Mesenchymal stem cell (in vitro differentiated cells and primary cell): ENCODE measurements at places on chromosomes 6 and 20.

DNA sequence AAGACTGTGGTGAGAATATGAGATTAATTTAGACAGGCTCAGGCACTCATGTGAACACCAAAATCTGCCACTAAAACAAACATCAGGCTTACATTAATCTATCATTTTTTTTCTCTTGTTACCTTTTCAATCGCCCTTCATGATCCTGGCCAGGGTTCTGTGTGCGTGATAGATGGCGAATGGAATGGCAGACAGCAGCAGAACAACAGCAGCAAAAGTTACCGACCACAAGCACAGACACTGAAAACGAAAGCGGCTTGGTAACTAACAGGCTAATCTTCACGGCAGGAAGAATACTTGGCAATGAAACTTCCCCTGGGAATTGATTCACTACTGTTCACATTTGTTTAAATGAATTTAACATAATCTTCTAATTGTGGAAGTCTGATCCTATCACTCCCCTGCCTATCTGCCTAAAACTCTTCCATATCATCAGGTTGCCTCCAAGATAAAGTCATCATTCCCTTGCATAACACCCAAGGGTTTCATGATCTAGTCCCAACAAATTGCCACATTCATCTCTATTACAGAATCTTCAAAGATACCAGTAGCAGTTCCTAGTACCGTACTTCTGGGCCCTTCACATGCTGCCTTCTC, 28.7 kb downstream of the PTPRK start:
- peak; percentile 72 for DNase-seq

DNA sequence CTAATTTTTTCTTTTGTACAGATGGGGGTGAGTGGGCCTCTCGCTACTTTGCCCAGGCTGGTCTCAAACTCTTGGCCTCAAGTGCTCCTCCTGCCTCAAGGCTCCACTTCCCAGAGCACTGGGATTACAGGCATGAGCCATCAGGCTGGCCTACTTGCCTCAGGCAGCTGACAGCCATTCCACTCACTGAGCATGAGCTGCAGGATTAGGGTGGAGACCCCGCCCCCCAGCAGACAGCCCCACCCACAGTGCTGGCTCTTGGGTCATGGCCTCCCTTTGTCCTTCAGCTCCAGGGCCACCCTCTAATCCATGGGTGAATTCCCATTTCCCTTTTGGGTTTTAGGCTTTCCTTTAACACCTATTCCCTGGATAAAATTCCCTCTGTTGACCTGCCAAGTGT, 82.1 kb downstream of the BFSP1 start:
- DNase-seq, result no peak

DNA sequence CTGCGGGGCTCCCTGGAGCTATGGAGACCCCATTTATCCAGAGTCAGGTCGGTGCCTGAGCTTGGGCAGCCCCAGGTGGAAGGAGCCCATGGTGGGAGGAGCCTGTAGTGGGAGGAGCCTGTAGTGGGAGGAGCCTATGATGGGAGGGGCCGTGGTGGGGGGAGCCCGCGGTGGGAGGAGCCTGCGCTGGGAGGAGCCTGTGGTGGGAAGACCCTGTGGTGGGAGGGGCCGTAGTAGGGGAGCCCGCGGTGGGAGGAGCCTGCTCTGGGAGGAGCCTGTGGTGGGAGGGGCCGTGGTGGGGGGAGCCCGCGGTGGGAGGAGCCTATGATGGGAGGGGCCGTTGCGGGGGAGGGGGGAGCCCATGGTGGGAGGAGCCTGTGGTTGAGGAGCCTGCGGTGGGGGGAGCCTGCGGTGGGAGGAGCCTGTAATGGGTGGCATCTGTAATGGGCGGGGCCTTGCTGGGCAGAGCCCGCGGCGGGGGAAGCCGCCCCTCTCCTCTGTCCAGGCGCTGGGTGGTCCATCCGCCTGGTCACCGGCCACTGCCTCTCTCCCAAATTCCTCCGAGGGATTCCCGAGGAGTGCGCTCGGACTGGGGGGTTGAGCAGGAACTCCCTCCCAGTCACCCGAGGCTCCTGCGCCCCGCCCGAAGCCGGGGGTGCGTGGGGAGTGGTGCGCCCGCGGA, 567 bp upstream of the FNDC11 start:
- DNase-seq, result peak; percentile 89

- DNase-seq, result no peak
Observed at GRCh38 chr6:135531954-135532490, 34.5 kb upstream of the AHI1 start.

DNA sequence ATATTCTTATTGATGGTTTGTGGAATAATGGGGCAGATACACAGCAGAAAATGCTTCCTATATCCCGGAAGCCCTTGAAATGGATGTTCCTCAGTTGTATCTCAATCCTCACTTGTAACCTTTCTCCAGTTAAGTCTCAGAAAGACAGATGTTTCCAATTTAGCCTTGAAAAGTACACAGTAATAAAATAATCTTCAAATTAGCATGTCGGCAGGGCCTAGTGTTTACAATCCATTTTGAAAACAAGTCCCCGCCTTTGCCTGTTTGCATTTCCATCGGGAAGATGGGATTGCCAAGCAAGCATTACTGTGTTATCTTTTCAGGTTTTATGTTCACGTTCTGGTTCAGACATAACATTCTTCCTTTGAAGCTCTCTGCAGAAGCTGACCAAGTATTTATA, 41.5 kb downstream of the SNRNP48 start:
- no peak for DNase-seq

DNA sequence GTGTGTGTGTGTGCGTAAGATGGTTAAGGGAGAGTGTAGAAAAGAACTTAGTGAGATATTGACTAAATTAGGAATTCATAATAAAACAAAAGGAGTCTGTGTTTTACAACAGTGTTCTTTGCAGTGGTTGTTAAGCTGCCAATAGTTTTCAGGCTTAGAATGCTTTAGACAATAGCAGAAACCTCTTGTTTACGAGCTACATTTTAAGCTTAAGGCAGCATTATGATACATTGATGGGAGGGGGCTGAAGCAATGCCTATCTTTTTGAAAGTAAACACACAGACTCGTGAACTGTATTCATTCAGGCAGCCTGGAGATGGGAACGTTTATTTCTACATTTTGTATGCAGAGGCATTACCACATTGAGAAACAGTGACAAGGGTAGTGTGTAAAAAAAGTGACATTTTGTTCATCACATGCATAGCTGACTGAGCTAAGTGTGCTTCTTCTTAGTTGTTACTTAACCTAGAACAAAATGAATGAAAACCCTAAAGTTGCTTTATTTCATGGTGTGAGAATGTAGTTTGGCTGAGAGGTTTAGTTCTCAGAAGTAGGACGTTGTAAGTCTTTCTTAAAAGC, 21.2 kb downstream of the CLVS2 start:
- DNase-seq, result no peak

GRCh38 chr6:91142154-91142553, 555.3 kb upstream of the MAP3K7 start:
- no peak for DNase-seq

DNA sequence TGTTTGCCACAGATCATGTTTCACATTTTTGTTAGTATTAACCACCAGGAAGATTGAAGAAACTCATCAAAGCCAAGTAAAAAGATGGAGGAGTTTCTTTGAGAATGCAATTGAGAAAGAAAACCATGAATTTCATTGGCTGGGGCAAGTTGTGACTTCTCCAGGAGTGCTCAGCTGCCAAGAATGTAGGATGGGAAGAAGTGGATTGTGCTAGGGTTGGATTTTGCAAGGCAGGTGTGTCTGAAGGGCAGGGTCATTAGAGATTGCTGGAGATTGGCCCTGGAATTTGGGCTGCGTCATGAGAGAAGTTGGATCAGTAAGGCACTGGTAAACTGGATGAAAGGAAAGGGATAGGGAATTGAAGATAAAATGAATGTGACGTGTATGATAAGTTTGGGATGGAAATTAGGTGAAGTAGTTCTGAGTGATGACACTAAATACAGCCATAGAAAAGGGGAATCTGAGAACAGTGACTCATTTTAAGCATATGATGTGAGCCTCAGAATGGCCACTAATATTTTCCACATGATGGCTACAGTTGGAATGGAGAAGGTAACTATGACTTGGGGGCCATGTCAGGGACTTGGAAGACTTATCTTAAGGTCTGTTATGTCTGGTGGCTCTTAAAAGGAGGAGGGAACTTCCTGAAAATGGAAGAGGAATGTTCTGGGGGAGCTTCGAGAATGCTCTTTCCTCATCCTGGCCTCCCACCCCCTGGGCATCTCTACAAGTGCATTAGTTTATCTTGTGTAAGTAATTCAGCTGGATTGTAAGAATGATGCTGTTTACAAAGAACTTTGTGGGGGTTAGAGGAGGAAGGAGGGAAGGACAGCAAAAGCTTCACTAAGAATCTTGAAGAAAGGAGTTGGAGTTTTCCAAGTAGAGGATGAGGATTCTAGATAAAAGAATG, 27.8 kb upstream of the ERVFRD-1 start:
- DNase-seq, result peak; percentile 86

DNA sequence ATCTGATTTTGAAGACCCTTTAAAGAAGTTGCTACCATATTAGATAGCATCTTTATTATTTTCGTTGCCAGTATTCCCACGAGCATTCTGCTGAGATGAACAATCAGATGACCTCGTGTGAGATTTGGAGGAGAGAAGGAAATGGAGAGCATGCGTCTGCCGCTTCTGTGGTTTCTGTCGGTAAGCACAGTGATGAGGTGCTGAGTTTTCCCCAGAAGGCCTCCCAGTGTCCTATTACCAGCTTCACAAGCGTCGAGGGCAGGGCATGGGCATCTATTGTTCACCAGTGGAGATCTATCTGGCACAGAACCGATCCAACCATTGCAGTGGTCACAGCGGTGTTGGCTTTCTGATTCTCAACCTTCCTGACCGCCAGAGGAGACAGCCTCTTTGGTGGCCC, 29.4 kb downstream of the TRAF3IP2 start:
- no peak for DNase-seq

DNA sequence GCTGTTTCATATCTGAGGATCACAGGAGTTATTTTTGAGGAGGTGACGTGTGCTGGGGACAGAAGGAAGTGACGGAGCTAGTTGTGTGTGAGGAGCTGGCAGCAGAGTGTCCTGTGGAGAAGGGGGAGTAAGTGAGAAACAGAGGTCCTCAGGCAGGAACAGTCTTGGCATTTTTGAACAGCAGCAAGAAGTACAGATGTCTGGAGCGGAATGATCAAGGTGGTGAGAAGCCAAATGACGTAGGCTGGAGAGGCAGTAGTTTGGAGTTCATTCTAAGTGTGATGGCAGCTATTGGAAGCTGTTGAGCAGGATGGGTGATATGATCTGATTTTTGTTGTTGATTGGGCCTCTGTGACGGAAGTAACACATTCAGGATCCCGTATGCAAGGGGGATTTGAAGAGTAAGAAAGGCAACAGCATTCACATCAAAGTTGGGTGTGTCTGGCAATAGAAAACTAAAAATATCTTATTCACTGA, 52.3 kb downstream of the SOBP start:
- no peak for DNase-seq

- peak; percentile 99 for DNase-seq
Observed at GRCh38 chr6:41072836-41073202, at the start of gene NFYA. Gene NFYA, plus strand, starts transcription at chr6:41072974. Its CDS starts 6,116 bp downstream, at chr6:41079090.

GRCh38 chr6:48111143-48111506, at the start of gene PTCHD4:
Gene PTCHD4, minus strand, starts transcription at chr6:48111197. Its CDS starts 42,240 bp downstream, at chr6:48068957.
- DNase-seq, result peak; percentile 73

DNA sequence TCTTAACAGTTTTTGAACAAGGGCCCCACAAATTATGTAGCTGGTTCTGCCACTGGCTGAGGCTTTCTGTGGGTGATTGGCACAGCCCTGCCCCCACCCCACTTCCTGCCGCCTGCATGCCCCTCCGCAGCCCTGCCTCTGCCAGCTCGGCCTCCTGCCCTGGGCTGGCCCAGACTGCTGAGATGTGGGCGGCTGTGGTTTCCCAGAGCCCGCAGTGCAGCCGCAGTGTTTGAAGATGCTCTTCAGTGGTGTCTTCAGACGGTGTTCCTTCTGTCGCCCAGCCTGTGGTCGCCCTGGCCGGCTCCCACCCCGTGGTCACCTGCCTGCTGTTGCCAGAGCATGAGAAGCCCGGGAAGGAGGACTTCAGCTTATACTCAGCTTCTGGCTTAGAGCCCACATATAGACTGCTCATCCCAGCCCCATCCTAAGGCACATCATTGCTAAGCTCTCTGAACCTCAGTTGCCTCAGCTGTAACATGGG, 154.3 kb downstream of the VEGFA start:
- no peak for DNase-seq

GRCh38 chr20:50911716-50912115, 19.5 kb downstream of the ADNP start:
- no peak for DNase-seq

GRCh38 chr6:5090603-5091002, 5.5 kb downstream of the PPP1R3G start:
- no peak for DNase-seq

GRCh38 chr6:117829594-117830319, 77.3 kb upstream of the SLC35F1 start:
- DNase-seq, result peak; percentile 59

DNA sequence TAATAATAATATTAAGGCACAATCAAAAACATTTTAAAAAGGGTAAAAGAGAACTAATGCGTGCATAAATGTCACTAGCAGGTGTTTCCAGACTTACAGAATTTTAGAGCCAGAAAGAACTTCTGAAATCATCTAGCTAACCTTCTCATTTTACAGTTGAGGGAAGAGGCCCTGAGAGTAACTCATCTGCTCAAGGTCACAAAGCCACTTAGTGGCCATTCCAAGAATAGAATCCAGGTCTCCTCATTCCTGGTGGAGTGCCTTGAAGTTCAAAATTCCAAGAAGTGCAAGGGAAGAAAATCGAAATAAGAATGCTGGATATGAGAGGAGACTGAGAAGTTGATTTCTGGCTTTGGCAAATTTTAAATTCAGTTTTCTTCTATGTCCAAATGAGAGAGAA, 3.2 kb upstream of the KIAA0408 start:
- DNase-seq, result peak; percentile 8

DNA sequence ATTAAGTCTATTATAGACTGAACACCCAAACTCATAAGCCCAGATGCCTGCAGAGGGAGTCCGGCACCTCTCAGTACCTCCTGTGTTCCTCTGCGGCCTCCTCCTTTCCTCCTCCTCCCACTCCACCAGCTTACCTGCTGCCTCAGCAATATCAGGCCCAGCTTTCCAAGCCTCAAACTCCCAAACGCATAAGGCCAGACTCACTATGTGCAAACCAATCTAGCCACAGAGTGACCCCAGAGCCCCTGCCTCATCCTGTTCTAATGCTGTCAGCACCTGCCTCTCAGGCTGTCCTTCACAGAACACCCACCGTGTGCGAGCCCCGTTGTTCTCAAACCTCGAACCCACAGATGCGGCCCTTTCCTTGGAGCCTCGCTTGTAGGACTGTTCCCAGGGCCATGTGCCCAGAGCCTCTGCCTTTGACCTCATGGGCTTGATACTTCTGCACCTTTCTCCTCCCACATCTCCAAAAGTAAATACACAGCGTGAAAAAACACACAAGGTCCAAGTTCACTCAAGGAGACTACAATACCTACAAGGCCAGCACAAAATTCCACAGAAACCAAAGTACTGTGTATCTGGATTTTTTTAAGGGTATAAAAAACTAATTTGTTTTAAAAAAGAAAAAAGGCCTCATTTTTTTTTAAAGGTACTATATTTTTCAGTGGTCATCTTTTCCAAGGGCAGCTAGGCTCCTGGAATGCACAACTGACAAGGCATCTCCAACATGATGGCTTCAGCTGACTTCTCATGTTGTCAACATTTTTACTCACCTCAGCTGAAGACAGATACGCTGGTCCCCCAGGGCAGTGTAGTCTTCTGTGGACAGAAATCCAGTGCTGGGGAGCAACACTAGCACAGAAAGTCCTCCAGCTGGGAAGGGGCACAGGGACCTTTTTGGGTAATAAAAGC, 52.3 kb downstream of the ABHD12 start:
- no peak for DNase-seq

GRCh38 chr6:147157930-147158329, 46.3 kb upstream of the STXBP5 start:
- no peak for DNase-seq

GRCh38 chr6:10404107-10404798, 10.6 kb downstream of the TFAP2A start:
- DNase-seq, result peak; percentile 92

- DNase-seq, result no peak
Observed at GRCh38 chr6:7132398-7133035, 24.8 kb downstream of the RREB1 start.
